HuH-7 (cell line): ENCODE measurements at places on chromosomes 6 and 20.

DNA sequence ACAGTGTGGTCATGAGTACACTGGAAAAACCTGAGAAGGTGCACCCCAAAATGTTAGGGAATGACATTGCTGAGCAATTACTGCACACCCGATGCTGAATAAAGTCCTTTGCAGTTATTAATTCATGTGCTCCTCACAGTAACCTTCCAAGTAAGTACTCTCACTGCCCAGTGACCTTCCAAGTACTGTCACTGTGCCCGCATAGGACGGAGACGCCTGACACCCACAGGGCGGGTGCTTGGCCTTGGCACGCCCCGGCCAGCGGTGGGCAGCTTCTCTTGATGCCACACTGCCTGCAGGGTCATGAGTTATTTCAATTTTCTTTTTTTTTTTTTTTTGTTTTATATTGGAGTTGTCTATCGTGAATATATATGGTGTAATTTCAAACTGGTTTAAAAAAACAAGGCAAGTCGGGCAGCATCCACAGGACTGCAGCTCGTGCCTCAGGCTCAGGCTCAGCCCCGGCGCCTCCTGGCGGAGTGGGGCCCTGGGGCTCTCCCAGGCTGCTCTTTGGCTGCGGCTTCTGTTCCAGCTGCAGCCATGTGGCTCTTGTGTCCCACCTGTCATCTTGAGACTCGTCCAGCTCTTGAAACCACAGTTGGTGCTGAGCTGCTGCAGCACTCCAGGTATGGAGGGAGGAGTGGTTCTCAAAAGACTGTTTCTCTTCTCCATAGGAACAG lies 27.0 kb downstream of the PNLDC1 start:
- no peak for DNase-seq

- DNase-seq = no peak
Observed at GRCh38 chr6:127188744-127189143, 70.3 kb downstream of the RSPO3 start.

- no peak for DNase-seq
Observed at GRCh38 chr6:28772480-28773381, 151.1 kb downstream of the TRIM27 start.

- no peak for DNase-seq
Observed at GRCh38 chr6:30446259-30446658, 43.0 kb upstream of the HLA-E start.

- DNase-seq = no peak
Observed at GRCh38 chr6:5405976-5406375, 144.7 kb downstream of the FARS2 start.

DNA sequence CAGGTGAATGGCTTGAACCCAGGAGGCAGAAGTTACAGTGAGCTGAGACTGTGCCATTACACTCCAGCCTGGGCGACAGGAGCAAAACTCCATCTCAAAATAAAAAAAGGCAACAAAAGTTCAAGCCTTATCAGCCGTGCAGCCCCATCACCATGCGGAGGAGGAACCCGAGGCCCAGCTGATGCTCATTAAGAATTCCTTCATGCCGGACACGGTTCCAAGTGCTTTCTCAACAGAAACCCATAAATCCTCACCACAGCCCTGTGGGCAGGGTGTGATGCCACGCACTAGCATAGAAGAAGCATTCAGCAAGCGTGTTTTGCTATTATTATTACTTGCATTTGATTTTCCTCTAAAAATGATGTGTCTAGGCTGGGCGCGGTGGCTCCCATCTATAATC lies 56.3 kb downstream of the PREX1 start:
- no peak for DNase-seq

GRCh38 chr6:153568628-153569027 lies 437.5 kb upstream of the RGS17 start:
- DNase-seq = no peak

- peak; percentile 20 for DNase-seq
Observed at GRCh38 chr6:133953634-133954415, 801 bp downstream of the TBPL1 start.

DNA sequence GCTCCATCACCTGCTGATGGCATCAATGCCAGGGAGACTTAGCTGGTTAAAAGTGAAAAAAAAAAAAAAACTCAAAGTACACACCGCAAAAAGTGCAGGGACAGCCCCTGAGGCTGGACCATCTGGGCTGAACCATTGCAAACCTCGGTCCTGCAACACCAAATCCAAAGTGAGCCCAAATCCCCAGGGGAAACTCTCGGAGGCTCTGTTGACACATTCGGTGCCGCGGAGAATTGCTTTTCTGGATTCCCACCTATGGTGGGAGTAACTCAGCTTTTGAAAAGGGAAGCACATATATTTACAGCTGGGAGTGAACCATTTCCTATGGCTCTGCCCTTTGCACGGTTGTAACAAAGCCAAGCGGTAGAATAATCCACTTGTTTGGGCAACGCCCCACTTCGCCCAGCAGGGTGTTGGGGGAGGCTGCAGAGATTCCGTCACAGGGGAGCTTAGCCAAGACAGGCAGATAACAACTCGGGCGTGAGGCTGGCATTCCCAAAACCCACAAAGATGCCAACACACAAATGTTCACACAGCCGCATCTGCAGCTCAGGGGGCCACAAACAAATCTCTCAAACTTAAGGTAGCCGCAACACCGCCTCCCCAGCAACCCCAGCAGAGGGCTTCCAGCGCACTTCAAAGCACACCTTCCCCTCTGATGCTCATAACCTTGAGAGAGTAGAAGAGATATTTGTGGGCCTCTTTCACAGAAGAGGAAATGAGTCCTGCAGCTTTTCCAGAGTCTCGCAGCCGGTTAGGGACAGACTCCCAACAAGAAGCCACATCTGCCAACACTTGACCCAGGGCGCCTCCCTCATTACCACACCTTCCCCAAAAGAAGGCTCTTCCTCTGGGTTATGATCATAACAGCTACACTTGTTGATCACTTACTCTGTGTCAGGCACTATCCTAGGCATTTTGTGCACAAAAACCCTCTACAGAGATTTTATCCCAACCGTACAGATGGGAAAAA lies 11.4 kb downstream of the ZC3H12D start:
- peak; percentile 58 for DNase-seq

DNA sequence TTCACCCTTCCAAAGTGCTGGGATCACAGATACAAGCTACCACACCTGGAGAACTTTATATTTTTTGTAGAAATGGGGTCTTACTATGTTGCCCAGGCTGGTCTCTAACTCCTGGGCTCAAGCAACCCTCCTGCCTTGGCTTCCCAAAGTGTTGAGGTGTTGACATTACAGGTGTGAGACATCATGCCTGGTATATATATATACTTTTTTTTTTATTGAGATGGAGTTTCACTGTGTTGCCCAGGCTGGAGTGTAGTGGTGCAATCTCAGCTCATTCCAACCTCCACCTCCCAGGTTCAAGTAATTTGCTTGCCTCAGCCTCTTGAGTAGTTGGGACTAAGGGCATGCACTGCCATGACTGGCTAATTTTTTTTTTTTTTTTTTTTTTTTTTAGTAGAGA lies 5.4 kb downstream of the FKBP5 start:
- no peak for DNase-seq

- no peak for DNase-seq
Observed at GRCh38 chr6:146650799-146651481, 52.2 kb downstream of the ADGB start.

GRCh38 chr20:719816-720215 lies 44.2 kb upstream of the SCRT2 start:
- no peak for DNase-seq

GRCh38 chr6:34151321-34152041 lies 5.6 kb upstream of the GRM4 start:
- DNase-seq = no peak

DNA sequence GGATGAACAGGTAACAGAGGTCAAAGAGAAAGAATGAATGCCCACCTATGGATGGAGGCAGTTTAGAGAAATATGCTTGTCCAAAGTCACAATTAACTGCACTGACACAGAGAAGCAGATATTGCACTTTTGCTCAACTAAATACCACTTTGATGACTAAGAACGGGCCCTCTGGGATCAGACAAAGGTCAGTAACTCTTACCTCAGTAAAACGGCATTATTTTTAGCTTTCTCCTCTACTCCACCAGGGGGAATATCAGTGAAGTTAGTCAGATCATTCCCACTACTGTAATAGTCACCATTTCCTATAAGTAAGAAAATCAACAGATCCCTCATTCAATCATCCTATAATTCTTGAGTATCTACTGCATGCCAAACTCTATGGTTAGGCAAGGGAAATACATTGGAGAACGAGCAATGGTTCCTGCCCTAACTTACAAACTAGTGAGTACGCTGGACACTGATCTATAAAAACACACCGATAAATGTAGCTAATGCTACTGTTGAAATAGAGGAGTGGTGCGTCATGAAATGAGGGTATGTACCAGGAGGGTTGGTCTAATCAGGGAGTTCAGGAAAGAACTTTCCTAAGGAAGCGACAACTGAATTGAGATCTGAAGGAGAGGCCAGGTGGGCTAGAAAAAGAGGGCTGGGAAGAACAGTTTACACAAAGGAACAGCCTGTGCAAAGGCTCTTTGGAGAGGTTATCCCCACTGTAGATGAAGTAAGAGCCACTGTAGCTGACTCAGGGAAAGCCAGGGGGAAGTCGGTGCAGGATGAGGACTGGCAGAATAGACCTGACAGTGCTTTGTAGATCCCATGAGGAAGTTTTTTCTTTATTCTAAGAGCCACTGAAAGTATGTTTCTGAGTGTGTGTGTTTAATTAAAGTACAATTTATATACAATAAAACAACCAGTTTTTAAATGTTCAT lies 9.2 kb downstream of the ECI2 start:
- DNase-seq = peak; percentile 31

DNA sequence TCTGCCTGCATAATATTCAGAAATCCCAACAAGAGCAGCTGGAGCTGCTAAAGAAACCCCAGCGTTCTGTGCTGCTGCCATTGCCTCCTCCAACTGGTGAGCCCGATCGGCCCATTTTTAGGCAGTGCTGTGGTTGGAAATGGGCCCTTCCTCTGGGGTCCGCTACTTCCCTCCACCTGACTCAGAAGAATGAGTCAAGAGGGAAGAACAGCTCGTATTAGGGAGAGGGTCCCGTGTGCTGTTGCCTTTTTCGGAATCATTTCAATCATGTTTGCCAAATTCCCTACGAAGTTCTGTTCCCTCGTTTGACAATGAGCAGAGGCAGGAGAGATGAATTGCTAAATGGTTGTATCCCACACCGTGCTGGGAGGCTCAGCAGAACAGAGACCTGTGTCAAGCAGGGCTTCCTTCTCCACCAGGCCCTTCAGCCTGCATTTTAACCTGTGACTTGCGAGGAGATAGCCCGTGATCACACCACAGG lies 38.4 kb downstream of the THBS2 start:
- DNase-seq = no peak

DNA sequence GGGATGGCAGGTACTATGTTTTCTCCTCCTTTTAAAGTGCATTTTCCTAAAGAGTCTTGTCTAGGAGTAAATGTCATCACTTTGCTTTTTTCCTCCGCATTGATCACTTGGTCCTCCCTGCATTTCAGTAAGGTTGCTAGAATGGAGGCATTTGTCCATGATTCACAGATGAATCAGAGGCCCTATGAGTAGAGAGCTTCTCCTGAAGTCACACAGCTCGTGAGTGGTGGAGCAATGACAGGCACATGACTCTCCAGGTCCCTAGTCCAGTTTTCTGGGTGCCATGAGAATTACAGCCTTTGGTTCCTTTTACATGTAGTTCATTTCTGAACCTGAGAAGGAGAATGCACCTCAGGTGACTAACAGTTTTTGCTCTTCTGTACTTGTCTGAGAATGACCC lies 50.5 kb downstream of the HLA-A start:
- DNase-seq = no peak

DNA sequence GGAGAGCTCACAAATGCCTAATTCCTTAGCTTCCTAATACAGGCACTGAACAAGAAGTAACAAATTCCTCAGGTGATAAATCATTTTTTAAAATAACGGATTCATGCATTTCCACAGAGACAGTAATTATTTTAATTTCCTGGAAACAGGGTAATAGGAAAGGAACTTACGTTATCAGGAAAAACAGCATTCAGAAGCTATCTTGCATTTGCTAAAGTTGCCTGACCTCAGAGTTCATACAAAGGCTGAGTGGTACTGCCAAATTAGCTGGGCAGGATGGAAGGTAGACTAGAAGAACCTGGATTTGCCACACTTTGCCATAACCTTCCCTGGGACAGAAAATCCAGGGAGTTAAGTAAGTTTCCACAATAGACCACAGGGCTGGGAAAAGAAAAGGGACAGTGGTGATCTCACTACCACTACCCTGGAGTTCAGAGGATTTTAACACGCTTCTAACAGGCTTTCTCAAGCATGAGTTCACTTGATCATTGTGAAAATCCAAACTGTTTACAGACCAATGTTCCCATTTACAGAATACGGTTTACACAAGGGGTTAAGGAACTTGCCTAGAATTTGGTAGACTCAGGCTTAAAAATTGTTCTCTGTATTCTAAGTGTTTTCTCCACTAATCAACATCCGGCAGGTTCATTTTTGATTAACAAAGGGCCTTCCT lies 57.0 kb downstream of the KIF13A start:
- DNase-seq = no peak

- no peak for DNase-seq
Observed at GRCh38 chr6:53074347-53074746, 9.1 kb downstream of the FBXO9 start.

- no peak for DNase-seq
Observed at GRCh38 chr20:4455301-4455701, 266.4 kb upstream of the PRND start.

DNA sequence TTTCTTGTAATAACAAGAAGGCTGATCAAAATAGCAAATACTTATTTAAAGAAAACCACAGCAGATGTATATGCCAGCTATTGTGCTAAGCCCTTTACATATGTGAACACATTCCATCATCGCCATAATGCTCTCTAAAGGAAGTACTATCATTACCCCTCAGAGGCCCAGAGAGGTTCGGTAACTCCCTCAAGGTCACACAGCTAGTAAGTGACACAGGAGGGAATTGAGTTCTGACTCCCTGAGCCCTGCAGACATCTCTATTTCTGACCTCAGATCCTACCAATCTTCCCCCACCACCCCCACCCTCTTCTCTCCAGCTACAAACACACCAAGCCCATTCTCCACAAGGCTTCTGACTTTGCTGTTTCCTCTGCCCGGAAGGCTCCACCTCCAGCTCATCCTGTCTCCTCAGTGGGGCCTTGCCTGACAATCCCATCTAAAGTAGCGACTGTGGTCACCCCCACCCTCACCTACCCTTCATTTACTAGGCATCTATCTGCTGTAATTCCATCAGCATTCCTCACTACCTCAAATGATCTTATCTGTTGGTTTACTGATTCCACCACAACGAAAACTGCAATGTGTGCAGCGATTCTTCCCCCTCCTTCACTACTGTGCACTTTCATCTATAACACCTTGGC lies 234.5 kb downstream of the LRFN2 start:
- no peak for DNase-seq

- peak; percentile 90 for DNase-seq
Observed at GRCh38 chr6:89281779-89282246, 33.3 kb downstream of the GABRR2 start.

DNA sequence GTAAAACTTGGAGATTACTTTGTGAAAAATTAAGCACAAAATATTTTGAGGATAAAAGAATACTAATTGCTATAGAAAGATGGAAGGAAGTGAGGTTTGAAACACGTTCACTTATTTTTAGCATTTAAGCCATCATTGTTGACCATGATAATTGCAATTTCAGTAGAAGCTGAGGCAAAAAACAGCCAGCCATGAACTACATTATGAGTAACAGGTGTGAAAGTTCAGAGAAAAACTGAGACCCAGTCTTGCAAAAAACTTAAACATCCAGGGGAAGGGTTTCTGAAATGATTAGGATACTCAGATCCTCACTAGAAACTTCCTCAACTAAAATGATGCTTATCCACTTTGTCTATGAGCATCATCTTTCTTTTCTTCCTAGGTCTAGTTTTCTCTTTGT lies 619.4 kb downstream of the PHF3 start:
- no peak for DNase-seq

GRCh38 chr6:141301779-141302178 lies 830.9 kb upstream of the GJE1 start:
- no peak for DNase-seq
